ENCODE measurements at places on chromosomes 11 and 22.

DNA sequence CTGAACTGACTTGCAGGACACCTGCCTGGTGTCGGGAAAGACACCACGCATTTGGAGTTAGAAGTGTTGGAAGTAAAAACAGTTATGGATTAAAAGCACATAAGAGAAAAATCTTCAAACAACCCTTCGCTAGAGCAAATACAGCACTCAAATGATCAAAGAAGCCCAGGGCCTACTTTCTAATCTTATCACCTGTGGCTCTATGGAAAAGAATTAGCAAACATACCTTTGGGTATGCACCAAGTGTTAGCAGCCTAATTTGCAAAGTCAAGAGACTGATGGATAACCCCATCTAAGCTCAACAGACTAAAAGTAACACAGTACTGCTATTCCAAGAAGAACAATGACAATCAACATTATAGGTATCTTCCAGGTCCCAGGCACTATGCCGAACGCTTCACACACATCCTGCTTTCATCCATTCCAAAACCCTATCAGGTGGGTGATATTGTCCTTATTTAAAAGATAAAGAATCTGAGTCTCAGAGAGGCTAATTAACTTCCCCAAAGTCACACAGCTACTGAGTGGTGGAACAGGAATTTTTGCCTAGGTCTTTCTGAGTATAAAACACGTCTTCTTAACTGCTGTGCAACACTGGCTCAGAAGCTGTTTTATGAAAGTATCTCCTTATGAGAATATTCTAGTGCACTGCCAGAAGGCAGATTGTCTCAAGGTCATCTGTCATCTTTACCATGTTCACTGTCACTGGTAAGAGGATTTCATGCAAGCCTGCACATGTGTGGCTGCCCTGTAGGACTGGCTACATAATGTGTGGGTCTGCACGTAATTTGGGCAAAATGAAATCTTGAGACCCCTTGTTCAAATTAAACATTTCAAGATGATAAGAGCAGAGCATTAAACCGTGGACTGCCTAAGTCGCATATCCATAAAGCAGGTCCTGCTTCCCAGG lies 16.4 kb downstream of the SLC1A2 start:
- no peak for DNase-seq

DNA sequence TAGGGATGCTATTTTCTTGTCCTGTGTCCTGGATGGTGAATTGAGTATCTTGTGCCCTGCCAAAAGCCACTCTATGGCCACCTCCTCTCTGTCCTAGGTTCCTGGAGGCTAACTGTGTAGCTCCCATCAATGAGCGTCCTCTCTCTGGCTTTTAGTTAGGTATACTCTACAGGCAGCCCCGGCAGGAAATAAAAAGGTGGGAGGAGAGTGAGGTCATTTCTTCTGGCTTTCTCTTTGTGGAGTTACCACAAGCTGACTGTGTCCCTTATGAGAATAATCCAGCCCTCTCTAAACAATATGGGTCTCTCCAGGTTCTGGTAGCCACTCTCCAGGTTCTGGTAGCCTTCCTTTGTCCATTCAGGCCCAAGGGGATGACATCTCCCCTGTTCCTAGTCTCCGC lies 11.7 kb upstream of the ASPHD2 start:
- no peak for DNase-seq

GRCh38 chr22:35622191-35622913 lies 5.2 kb upstream of the MB start:
- no peak for DNase-seq

DNA sequence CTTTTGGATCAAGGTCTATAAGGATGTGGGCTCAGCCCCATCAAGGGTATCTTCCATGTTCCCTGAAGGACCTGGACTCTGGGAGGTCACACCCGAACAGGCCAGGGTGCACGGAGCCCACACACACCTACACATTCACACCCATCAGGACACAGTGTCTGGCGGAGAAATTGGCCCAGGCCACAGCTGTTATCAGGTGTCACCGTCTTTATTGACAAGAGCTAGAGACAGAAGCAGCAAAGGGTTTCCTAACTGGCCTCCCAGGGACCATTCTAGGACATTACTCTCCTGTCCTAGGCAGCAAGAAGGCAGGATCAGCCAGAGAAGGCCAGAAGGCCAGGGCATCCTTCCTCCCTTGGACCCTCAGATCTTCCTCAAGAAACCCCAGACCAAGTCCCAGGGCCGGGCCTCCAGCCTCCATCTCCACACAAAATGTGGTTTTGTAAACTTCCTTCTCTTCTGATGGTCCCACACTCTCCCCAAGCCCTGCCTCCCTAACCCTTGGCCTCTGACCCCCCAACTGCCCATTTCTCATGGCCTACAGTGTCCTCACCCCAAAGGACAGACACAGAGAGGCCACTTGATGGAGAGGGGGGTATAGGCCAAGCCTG lies 8.1 kb downstream of the SSTR3 start:
- no peak for DNase-seq

DNA sequence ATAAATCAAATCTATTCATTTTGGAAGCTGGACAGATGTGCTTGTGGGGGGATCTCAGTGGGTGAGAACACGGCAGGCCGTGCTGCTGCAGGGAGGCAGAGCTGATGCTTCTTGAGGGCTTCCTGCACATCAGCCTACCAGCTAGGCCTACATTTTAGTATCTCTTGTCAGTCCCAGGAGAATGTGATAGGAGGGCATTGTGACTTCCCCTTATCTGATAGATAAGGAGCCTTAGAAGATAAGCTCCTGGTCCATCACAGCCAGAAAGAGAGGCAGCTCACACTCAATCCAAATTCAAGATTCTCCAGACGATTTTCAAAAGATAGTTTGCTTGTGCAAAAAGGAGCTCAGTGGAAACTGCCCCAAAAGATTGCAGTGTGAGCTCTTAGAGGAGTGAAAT lies 89.0 kb downstream of the SHANK2 start:
- no peak for DNase-seq

- DNase-seq = no peak
Measured at GRCh38 chr11:67614730-67615714, 8.3 kb downstream of the NDUFV1 start.

DNA sequence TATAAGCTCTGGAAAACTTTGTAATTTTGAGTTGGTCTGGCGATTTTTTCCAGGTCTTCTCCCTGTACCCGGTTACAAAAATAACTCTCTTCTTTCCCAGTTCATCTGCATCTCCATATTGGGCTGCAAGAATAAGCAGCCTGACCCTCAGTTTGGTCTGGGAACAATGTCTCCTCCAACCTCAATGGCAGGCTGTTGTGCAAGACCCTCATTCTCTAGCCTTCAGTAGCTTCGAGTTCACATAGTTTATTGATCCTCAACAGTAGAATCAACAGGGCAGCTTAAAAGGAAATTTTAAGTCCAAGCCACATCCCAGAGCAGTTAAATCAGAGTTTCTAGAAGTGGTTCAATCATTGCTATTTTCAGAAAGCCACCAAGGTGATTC lies 35.3 kb downstream of the TMPRSS5 start:
- DNase-seq = no peak

Data from CD4-positive, alpha-beta T cell (primary cell).